ENCODE measurements at places on chromosomes 7 and 10. TPM values are rescaled to one million over a fixed set of nuclear protein-coding genes. Genes with fewer than 3 reads are reported as not detected.

- H3K27ac ChIP-seq: no peak overlapping the region
- H3K4me1 ChIP-seq: no peaks in the 10 kb centered on the region
- no peaks in the 10 kb centered on the region for H3K36me3 ChIP-seq
- H3K4me3 ChIP-seq: no peak overlapping the region
- no peaks in the 10 kb centered on the region for H3K27me3 ChIP-seq
- no peak for DNase-seq
These were observed 308.2 kb downstream of the AUTS2 start for GRCh38 chr7:69906283-69906995.

GRCh38 chr7:16606704-16607103 is 38.9 kb downstream of the ANKMY2 start:
- no peaks in the 10 kb centered on the region for H3K27me3 ChIP-seq
- no peak overlapping the region for H3K27ac ChIP-seq
- DNase-seq: no peak
- no peaks in the 10 kb centered on the region for H3K36me3 ChIP-seq

DNA sequence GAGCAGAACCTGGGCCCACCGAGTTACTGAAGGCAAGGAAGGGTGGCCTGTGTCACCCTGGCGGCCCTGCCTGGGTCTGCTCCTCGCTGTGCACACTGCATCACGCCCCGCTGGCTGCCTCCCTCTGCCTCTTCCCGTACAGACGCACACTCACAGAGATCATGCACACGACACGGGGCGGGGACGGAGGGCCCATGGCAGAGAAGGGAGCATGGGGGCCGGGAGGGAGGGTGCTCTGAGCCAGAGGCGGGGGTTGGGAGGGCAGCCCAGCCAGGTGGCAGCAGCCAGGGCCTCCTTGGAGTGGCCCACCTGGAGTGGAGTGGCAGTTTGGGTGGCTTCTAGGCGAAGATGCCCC is 16.6 kb downstream of the BUD23 start:
- no peak overlapping the region for H3K4me3 ChIP-seq
- H3K27me3 ChIP-seq: no peaks in the 10 kb centered on the region
- H3K36me3 ChIP-seq: peaks cover 39% of the 10 kb centered on the region
- DNase-seq: no peak
- H3K4me1 ChIP-seq: peaks cover 6% of the 10 kb centered on the region

DNA sequence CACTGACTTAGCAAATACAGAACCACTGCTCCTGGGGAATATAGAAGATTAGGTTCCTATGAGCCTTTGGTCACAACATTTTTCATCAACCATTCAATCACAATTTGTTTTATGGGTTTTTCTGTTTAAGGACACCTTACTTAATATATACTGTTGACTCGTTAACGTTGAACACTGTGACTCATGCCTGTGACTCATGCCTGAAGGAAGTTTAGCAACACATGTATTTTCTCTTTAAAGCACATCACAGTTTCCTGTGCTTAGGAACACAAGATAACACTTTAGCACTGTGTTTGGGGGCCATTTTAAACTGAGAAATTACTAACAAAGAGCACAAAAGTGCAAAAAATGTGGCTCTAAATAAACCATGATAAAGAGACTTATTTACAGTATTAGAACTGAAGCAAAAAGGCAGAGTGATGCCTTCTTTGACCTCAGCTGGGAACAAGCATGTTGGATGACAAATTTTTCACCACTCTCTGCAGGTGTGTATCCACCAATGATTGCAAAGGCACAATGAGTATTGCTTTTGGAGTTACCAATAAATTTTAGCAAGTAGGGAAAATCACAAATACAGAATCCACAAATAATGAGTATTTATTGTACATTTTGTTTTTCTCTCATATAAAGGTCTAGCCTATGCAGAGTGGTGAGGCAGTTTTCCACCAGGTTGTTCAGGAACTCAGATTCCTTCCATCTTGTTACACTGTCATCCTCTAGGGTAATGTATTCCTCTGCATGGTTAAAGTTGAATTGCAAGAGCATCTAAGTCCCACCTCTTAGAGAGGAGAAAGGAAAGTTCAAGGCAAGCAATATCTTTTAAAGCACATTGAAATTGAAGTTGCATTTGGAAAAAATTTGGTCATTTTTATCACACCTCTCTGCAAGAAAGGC is 7.3 kb downstream of the FGFBP3 start:
- H3K4me1 ChIP-seq: peaks cover 21% of the 10 kb centered on the region
- no peak overlapping the region for H3K4me3 ChIP-seq
- DNase-seq: peak; percentile 39
- no peaks in the 10 kb centered on the region for H3K36me3 ChIP-seq

DNA sequence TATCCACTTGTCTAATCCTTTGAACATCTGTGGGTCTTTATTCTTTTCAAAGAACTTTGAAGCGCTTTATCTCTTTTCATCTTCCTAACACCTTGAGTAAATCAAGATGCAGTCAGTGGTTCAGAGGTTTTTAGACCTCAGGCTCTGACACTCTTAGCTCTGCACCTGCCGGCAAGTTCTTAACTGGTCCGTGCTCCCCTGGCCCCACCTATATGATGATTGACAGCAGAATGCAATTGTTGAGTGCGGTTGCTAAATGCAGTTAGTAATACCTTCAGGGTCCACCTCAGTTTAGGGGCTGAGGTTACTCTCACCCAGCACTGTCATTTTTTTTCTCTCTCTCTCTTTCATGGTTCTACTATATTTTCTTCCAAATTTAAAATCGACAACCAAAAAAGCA is 854.2 kb upstream of the AUTS2 start:
- no peaks in the 10 kb centered on the region for H3K4me1 ChIP-seq
- H3K27ac ChIP-seq: no peak overlapping the region
- DNase-seq: no peak
- no peaks in the 10 kb centered on the region for H3K36me3 ChIP-seq
- no peaks in the 10 kb centered on the region for H3K27me3 ChIP-seq

- no peaks in the 10 kb centered on the region for H3K36me3 ChIP-seq
- peak overlapping the region; percentile 61 for H3K27ac ChIP-seq
- no peaks in the 10 kb centered on the region for H3K27me3 ChIP-seq
These were observed 65.0 kb downstream of the PIP4K2A start for GRCh38 chr10:22649390-22649841.

GRCh38 chr10:79106256-79107050 is 37.7 kb downstream of the ZMIZ1 start:
- H3K27ac ChIP-seq: no peak overlapping the region
- no peak for DNase-seq
- no peaks in the 10 kb centered on the region for H3K27me3 ChIP-seq

- no peaks in the 10 kb centered on the region for H3K4me1 ChIP-seq
- H3K4me3 ChIP-seq: no peak overlapping the region
- H3K36me3 ChIP-seq: no peaks in the 10 kb centered on the region
- no peak overlapping the region for H3K27ac ChIP-seq
- no peak for DNase-seq
- H3K27me3 ChIP-seq: no peaks in the 10 kb centered on the region
These were observed 41.0 kb upstream of the ITGA8 start for GRCh38 chr10:15760681-15761080.

GRCh38 chr10:21174715-21175495 is 277.8 kb upstream of the NEBL start:
- no peaks in the 10 kb centered on the region for H3K36me3 ChIP-seq
- peaks cover 6% of the 10 kb centered on the region for H3K27me3 ChIP-seq
- no peak overlapping the region for H3K27ac ChIP-seq
- no peak for DNase-seq
- no peak overlapping the region for H3K4me3 ChIP-seq
- no peaks in the 10 kb centered on the region for H3K4me1 ChIP-seq

DNA sequence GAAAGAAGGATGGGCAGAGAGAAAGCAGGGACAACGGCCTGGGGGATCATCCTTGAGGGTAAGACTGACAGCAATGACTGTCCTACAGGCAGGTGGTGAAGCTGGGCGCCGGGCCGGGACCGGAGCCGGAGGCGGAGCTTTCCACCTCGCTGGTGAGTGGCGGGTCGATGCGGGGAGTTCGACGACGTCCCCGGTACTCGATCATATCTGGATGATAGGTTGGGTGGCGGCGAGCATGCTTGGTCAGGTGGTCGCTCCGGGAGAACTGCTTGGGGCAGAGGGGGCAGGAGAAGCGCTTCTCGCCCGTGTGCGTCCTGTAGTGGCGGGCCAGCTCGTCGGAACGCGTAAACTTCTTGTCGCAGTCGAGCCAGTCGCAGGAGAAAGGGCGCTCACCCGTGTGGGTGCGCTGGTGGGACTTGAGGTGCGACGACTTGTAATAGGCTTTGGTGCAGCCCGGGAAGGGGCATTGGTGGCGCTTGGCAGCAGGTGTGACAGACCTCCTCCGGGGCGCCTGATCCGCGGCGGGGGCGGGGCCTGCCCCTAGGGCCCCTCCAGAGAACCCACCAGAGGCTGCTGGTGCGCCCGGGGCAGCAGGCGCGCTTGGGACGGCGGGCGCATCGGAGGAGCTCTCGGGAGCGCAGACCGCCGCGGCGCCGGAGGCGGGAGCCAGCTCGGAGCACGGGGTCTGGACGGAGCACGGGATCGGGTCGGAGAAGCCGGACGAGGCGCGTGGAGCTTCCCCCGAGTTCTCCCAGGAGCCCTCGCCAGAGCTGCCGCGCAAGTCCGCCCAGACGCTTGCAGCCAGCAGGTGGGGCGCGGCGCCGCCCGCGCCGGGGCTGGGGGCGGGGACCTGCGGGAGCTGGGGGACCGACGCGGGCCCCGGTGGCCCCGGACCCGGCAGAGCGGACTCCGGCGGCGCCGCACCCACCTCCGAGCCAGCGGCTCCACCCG is 752 bp downstream of the KLF14 start:
- no peak overlapping the region for H3K4me3 ChIP-seq
- peaks cover 7% of the 10 kb centered on the region for H3K4me1 ChIP-seq
- no peak for DNase-seq
- no peak overlapping the region for H3K27ac ChIP-seq
- no peaks in the 10 kb centered on the region for H3K36me3 ChIP-seq

GRCh38 chr10:120969219-120969645 is 118.1 kb downstream of the WDR11 start:
- H3K36me3 ChIP-seq: no peaks in the 10 kb centered on the region
- no peaks in the 10 kb centered on the region for H3K4me1 ChIP-seq
- H3K4me3 ChIP-seq: no peak overlapping the region
- DNase-seq: no peak
- H3K27ac ChIP-seq: no peak overlapping the region
- H3K27me3 ChIP-seq: no peaks in the 10 kb centered on the region

GRCh38 chr7:151699147-151699927 is 177.6 kb downstream of the PRKAG2 start:
- H3K4me3 ChIP-seq: no peak overlapping the region
- no peak for DNase-seq
- H3K4me1 ChIP-seq: no peaks in the 10 kb centered on the region
- no peaks in the 10 kb centered on the region for H3K27me3 ChIP-seq
- no peaks in the 10 kb centered on the region for H3K36me3 ChIP-seq
- no peak overlapping the region for H3K27ac ChIP-seq

GRCh38 chr7:44984478-44984758 is 5.6 kb upstream of the MYO1G start:
- H3K4me3 ChIP-seq: no peak overlapping the region
- DNase-seq: no peak
- H3K27ac ChIP-seq: peak overlapping the region; percentile 98
- H3K36me3 ChIP-seq: peaks cover 30% of the 10 kb centered on the region

- no peak overlapping the region for H3K4me3 ChIP-seq
- DNase-seq: no peak
- no peaks in the 10 kb centered on the region for H3K36me3 ChIP-seq
- H3K27ac ChIP-seq: no peak overlapping the region
These were observed 805.1 kb downstream of the TNS3 start for GRCh38 chr7:46776790-46777189.

DNA sequence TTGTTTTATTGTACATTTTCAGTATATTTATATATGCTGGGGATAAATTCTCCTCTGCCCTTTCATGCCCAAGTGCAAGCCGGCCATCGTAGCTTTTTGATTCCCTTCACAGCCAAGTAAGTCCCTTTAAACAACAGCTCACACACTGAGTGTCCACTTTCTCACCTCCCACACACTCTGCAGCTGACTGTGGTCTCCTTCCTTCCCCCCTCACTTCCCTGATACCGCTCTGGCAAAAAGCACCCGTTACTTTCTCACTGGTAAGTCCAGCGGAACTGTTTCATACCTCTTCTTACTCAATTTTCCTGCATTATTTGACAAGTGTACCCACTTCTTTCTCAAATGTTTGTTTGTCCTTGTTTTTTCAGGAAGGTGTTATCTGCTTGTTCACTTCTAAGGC is 35.2 kb downstream of the MGAM start:
- no peak overlapping the region for H3K27ac ChIP-seq
- H3K4me3 ChIP-seq: no peak overlapping the region
- H3K4me1 ChIP-seq: no peaks in the 10 kb centered on the region
- no peaks in the 10 kb centered on the region for H3K27me3 ChIP-seq
- no peaks in the 10 kb centered on the region for H3K36me3 ChIP-seq
- DNase-seq: no peak

GRCh38 chr7:81293806-81294205 is 375.0 kb upstream of the SEMA3C start:
- no peak for DNase-seq
- no peaks in the 10 kb centered on the region for H3K4me1 ChIP-seq
- no peaks in the 10 kb centered on the region for H3K36me3 ChIP-seq

DNA sequence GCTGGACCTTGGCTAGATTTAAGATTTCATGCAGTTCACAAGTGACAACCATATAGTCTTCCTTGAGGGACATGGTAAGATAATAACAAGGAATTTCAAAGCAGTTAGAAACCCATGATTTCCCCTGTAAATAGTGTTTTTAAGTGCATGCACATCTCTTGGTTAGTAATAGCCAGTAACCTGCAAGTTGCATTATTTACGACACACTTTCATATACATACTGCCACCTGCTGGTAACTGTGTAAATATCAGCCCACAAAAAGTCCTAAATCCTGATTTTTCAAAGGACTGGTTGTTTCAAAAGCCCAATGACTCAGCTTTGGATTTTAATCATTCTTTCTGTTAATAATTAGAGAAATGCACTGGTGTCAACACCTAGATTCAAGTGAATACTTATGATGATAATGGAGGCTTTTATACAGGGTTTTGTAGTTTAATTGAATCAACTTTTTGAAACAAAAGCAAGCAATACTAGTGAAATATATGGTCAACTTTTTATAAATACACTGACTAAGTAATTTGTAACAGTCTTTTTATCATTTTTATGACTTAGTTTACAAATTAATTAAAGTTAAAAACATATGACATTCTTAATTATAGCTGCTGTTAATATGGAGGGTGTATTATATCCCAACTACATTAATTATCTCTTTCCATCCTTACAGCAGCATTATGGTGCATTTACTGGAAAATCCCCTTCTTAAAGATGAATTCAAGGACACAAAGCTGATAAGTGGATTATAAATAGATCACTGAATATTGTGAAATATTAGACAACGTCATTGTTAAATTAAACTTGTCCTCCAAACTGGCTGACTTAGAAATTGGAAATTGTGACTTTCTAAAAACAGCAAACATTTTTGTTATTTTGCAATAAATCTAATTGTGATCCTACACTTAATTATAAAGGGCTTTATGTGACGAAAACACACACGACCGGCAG is 367.7 kb upstream of the SEMA3D start:
- no peak overlapping the region for H3K4me3 ChIP-seq
- no peaks in the 10 kb centered on the region for H3K36me3 ChIP-seq
- no peak overlapping the region for H3K27ac ChIP-seq
- H3K4me1 ChIP-seq: no peaks in the 10 kb centered on the region
- no peaks in the 10 kb centered on the region for H3K27me3 ChIP-seq

Gene LIPF
- not detected for total RNA-seq

Gene GPR146
- 10.1 TPM for total RNA-seq

Gene NKX1-2
- not detected for total RNA-seq

Gene SLC18A2
- total RNA-seq: 0.38 TPM

Gene CAV1
- not detected for total RNA-seq

Gene STEAP2
- not detected for total RNA-seq

Gene C10orf62
- not detected for total RNA-seq
